LNCaP clone FGC (cell line): ENCODE measurements at places on chromosomes 1 and 21.
A peak's percentile ranks its signal among the peaks of the same experiment; 100 is the strongest.

GRCh38 chr1:245858722-245859492 lies 648.2 kb downstream of the SMYD3 start:
- no peak for DNase-seq

GRCh38 chr1:155226910-155227260 lies 18.4 kb downstream of the MTX1 start:
- DNase-seq: no peak

- no peak for DNase-seq
Measured at GRCh38 chr1:58649555-58649954, 50.3 kb downstream of the MYSM1 start.

GRCh38 chr21:42833859-42834725 lies 45.2 kb downstream of the WDR4 start:
- no peak for DNase-seq

DNA sequence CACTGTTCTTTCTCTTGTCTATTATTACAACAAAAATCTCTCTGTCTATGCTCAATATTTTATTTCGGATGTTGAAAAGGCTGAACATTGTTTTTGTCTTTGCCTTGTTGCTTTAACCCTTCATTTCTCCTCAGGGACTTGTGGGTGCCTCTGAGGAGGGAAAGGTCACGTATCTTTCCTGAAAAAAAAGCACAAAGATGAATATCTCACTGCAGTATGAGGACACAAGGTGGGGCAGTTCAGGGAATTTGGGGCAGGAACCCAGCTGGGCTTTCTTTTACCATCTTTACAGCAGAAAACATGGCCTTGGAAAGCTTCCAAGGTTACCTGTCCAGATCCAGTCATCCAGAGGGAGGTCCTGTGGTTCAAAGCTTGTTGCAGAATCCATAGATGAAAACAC lies 99.1 kb upstream of the LPGAT1 start:
- DNase-seq: no peak

GRCh38 chr1:225817611-225818061 lies 7.7 kb downstream of the EPHX1 start:
- peak; percentile 83 for DNase-seq

GRCh38 chr1:11059155-11059967 lies 457 bp downstream of the SRM start:
- no peak for DNase-seq

GRCh38 chr1:199851439-199852140 lies 175.9 kb upstream of the NR5A2 start:
- no peak for DNase-seq

GRCh38 chr21:46344219-46344915 lies 20.4 kb downstream of the PCNT start:
- DNase-seq: no peak

DNA sequence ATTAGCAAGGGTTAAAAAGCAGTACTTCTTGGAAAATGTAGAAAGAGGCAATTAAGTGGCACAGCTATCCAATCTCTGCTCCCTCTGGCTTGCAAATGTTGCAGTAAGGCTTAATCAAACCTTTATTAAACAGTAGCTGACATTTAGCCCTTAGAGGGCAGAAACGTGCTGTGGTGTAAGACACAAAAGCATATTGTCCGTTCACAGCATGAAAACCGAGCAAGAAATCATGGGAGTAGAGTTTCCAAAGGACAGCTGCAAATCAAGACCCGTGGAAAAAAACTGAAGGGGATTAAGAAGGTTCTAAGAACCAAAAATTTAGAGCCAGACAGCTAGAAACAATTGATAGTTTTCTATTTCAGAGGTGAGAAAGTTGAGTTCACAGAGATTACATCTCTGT lies 13.1 kb downstream of the ZP4 start:
- DNase-seq: no peak

GRCh38 chr21:46052703-46053651 lies 44.9 kb upstream of the COL6A2 start:
- no peak for DNase-seq

- no peak for DNase-seq
Measured at GRCh38 chr1:64581843-64582185, 111.9 kb downstream of the CACHD1 start.

- DNase-seq: peak; percentile 33
Measured at GRCh38 chr1:101371259-101371658, 134.4 kb downstream of the S1PR1 start.

GRCh38 chr1:84156210-84156621 lies 12.1 kb downstream of the PRKACB start:
- DNase-seq: no peak

DNA sequence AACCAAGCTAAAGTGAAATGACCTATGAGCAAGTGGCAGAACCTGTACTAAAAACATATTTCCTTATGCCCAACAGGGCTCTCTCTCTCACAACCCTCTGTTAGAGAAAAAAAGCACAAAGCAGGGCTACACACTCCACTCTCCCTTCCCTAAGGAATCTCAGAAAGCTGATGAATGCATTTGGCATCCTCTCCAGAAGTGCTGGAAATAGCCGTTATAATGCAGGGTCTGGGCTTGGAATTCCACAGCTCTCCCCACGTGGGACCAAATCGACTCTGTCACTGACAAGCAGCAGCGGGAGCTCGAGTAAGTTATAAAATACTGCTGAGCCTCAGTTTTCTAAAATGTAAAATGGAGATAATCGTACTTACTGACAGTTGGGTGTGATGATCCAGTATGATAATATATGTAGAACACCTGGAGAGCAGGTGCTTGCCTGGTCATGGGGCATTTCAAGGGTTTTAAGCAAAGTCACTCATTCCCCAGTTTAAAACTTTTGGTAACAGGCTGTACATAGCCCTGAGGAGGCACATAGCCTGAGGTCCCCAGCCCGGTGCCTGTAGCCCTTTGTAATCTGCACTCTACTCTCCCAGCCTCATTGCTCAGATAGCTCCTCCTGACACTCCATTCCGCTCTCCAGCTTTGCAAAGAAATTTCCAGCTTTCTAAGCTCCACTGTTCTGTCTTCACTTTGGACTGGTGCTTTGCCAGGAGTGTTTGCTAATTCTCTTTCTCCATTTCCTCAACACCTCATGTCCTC lies 175.6 kb upstream of the DAB1 start:
- DNase-seq: no peak

GRCh38 chr1:55313903-55314302 lies 98.7 kb upstream of the USP24 start:
- DNase-seq: no peak

- no peak for DNase-seq
Measured at GRCh38 chr1:54332781-54333585, 73.2 kb downstream of the SSBP3 start.

- no peak for DNase-seq
Measured at GRCh38 chr1:118944133-118944532, 44.0 kb downstream of the TBX15 start.

DNA sequence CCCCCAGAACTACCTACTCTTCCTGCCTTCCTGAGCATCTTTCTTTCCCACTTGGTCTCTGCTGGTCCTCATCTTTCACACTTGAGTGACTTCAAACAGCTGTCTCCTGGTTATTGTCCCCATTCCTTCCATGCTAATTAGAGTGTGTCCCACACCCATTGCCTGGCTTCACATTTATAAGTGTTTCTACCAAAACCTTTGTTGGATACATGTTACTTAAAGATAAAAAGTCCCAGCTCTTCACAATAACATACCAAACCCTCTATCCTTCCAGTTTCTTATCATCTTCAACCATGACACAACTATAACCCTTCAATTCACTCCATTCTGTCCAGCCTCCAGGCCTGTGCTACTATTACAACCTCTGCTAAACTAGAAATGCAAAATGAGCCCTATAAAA lies 41.0 kb downstream of the VCAM1 start:
- DNase-seq: no peak

GRCh38 chr1:205317311-205317917 lies 4.1 kb downstream of the NUAK2 start:
- DNase-seq: peak; percentile 96

DNA sequence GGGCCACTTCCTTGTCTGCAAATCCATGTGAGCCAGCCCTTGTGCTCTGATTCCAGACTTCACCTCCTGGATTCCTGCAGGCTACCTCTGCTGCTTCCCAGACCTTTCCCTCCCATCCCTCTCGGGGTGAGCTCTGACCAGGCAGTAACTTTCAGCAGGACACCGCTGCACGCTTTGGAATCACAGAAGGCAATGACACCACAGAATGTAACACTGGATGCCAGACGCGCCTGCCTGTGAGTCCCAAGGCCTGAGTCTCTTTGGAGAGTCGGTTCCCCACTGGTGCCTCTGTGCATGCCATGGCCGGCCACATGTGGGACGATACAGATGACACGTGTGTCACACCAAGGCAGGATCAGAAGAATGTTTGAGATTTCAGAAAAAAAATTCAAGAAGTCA lies 89.7 kb upstream of the ERRFI1 start:
- no peak for DNase-seq

DNA sequence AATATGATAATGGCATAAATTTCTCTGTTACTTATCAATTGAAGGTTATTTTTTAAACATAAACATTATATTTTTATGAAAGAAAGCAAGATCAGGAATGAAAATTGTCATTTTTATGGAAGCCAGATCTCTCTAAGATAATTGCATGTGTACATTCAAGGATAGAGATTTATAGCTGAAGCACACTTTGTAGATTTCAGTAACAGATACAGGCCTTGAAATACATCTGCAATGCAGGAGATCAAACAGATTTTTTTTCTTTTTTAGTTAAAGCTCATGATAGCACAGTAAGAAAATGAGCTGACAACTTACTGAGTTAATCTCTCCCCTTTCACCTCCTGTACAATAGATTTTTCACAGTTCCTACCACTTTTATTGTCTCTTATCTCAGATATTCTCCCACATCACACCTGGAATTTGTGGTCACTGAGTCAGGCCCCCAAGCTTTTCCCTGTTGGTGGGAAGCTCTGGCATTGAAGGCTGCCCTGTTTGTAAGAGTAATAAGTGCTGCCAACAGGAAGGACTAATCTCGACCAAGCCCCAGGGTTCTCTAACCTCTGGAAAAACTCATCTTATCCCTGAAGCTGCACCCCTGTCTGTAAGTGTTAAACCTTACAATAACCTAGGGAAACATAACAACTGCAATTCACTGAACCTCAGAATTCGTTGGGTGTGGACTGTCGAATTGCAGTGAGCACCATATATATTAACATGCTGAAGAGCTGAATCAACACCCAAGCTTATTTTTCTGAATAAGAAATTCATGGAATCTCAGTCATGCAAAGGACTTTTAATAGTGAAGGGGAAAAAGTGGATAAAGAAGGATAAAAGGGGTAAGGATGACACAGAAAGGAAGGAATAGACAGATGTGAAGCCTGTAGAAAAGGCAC lies 599.0 kb downstream of the LMO4 start:
- DNase-seq: no peak

DNA sequence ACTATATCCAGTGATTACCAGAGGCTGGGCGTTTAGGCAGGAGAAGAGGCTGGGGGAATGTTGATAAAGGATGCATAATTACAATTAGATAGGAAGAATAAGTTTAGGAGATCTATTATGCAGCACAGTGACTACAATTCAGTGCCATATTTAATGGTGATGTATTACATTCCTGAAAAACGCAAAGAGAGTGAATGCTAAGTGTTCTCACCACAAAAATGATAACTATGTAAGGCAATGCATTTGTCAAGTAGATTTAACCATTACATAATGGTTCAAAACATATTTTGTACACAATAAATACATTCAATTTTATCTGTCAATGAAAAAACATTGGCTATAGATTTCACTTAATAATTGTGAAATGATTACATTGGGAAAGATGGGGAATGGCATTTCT lies 548.9 kb downstream of the NUF2 start:
- DNase-seq: no peak

GRCh38 chr1:89276690-89277089 lies 4.0 kb upstream of the GBP5 start:
- DNase-seq: no peak

DNA sequence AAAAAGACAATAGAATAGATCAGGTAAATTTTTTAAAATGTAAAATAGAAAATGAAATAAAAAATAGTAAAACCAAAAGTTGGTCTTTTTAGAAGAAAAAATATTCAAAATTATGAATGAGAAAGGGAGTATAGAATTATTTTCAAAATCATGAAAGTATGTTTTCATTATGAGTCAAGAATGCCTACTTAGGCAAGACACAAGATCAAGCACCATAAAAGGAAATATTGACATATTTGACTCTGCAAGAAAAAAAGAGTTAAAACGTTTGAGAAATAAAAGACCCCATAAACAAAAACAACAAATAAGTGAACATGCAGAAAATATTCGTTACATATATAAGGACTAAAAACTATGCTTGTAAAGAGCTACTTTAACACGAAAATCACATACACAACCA lies 4.8 kb upstream of the COX20 start:
- no peak for DNase-seq

DNA sequence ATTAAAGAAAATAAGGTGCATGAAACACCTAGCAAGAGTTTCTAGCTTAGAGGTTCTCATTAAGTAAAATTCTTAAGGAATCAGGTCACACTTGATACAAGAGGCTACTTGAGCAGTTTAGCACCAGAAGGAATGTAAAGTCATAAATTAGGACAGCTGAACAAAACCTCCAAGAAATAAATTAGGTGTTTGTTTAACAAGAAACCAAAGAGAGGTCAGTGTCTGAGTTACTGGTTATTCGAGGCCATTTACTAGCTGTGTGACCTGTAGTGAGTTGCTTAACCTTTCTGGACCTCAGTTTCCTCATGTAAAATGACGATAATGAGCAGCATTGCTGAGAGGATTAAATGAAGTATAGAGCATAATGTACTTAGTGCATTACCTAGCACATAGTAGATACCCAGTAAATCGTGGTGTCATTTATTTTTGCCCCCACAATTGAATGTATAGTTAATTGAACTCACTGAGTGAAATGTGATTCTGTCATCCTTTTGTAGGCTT lies 908 bp upstream of the ELK4 start:
- no peak for DNase-seq

GRCh38 chr1:13730751-13731482 lies 30.9 kb downstream of the PRDM2 start:
- DNase-seq: no peak

GRCh38 chr1:39409055-39409816 lies 82.2 kb upstream of the BMP8A start:
- DNase-seq: no peak

DNA sequence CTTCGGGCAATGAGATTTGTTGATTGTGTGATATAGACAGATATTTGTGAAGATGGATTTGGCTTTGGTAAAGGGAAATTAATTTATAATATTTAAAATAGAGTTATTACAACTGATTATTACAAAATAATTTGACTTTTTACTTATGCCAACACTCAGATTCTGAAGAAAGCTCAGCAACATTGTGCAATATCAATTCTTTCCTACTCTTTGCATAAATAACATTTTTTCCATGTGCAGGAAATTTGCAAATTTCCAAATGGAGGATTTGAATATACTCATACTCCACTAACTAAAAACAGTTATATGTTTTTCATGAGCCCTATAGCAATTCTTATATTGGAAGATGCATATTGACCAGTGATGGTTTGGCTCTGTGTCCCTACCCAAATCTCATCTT lies 676.4 kb upstream of the ADAMTS5 start:
- no peak for DNase-seq

DNA sequence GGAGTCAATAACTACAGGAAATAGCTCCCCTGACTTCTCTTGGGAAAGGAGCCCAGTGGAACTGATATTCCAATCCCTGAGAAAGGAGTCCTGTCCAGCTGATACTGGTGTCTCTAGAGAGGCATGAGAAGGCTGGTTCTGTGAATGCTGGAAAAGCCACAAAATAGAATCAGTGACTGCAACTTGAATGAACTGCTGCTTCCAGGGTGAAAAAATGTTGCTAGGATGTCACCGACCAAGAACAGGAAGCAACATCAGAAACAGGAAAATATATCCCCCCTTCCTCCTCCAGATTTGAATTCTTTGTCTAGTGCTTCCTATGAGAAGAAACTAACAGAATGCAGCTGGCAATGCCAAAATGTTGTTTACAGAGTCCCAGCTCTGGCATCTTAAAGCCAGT lies 269.3 kb upstream of the LYPLAL1 start:
- DNase-seq: no peak
